ENCODE measurements at places on chromosomes 3 and 15.

DNA sequence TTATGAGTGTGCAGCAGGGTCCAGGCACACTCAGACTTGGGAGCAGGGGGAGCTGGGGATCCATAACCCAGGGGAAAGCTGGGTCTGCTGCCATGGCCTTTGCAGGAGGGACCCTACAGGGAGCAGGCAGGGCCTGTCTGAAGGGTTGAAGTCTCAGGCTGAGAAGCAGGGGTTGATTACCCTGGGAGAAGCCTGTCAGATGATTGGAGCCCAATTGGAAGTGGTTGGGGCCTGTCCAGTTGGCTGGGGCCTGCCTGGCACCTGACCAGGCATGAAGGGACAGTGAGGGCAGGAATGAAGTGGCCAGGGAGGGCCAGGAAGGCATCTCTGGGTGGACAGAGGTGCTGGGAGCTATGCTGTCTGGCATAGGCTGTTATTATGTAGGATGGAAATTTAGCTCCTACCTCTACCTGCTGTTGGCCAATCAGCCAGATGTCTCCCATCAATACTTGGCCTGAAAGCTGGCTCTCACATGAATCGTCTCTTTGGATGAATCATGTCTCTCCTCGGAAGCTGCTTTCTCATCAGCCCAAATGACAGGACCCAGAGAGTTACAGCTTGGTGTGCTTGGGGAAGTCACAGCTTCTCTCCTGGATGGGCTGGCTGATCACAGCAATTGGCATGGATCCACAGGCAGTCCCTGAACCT is 27.4 kb upstream of the SLCO2A1 start:
- DNase-seq: no peak

DNA sequence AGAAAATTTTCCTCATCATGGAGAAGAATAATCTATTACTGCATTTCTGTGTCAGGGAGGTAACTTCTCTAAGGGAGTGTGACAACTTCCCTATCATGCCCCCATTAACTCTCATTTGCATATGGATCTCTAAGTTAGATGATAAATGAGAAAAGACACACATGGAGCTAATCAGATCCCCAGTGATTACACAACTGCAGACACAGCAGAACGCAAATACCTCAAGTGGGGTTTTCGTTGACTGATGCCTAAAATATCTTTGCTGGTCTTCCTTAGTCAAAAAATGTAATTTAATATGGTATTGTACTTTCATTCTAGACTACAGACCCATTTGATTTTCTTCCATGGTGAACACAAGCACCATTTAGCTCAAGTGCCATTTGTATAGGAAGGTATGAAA is 630.5 kb downstream of the TBL1XR1 start:
- DNase-seq: no peak

DNA sequence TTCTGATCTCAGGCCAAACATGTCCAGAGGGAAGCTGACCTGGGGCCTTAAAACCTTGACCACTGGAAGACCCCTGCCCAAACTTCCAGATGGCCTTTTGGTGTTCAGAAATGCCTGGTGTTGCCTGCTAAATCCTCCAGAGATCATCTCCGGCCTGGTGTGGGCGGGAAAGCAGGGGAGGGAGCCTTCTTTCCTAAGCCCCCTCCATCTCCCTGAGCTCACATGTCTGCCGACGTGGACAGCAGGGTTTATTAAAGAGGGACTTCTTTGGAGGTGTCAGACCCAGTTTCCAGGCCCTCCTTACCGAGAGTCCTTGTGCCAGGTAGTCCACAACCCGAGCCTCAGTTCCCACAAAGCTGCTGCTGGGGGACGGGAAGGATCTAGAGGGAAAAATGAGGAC is 55.9 kb upstream of the SLC6A1 start:
- DNase-seq: no peak

DNA sequence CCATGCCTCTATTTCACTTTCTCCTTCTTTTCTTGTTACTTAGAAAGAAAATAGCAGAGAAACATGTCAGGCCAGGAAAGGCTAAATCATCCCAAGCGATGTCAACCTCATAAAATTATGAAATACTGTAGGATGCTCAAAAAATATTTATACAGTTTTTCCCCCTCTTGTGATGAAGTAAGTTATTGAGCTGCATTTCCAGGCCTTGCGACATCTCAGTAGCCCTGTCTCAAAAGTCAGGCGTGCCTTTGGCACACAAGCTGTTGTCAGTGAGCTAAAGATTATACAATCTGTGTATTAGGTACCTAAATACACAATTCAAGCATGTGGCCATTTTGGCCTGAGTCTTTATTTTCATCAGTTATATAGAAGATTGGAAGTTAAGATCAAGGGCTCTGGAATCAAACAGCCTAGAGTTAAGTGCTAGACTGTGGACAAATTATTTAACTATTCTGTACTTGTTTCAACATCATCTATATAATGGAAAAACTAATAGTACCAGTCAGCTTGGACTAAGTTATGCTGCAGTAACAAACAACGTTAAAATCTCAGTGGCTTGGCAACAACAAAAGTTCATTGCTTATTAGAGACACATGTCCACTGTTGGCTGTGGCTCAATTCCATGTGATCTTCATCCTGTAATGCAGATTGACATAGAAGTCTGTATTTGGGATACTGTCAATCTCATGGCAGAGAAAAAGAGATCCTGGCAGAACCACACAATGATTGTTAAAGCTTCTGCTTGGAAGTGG is 406.4 kb upstream of the PROK2 start:
- DNase-seq: no peak

DNA sequence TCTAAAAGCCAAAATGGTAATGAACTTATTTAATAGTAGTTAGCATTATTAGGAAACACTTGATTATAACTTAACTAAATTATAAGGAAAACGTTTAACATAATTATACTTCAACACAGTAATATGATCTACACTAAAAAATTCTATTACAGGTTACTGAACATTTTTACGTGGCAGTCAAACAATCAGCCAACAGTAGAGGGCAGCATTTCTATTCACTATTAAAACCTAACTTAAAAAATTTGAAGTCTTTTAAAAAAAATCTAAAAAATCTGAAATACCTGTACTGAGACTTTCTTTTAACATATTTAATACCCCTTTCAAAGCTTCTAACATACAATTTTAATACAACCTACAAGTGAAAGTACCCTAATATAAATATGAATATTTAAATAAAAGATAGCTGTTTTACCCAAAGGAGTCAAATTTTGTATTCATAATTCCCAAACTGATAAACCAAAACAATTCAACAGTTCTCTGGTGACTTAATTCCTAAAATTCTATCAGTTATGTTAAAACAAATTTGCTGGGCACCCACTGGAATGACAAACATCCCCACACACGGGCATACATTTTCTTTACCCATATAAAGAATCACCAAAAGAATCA is 41.5 kb downstream of the DLG1 start:
- no peak for DNase-seq

DNA sequence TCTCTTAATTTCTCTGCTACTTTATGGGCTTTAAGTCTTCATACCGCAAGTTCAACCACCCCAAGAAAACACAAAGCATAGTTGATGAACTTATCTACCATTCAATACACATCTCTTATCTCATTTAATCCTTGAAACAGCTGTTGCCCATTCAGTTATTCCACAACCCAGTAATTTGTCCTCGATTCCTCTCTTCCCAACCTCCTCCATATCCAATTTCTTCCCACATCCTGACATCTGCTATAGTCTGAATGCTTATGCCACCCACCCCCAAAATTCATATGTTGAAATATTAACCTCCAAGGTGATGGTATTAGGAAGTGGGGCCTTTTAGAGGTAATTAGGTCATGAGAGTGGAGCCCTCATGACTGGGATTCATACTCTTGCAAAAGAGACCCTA is 345.4 kb downstream of the ERC2 start:
- no peak for DNase-seq

DNA sequence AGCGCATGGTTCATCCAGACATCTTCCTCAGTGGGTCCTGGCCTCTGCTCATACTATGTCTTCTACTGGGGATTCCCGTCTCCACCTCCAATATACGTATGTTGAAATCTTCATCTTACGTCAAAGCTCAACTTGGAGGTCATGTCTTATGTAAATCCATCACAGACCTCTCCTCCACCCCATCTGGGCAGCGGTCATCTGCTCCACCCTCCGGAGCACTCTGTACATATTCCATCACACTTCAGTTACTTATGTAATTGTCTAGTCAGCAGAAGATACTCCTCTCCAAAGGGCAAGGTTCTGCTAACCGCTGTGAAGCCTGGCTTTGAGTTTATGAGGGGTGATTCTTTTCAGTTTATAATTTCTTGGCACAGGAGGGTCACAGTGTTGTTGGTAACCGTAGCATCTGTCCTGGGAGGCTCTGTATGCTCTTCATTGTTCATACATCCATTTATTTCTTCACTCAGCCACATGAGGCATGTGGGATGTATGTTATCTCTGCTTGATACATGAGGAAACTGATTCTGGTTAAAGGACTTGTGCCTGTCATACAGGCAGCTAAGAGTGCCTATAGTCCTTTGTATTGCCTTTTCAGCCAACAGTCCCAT is 22.1 kb downstream of the MAP2K1 start:
- DNase-seq: no peak

DNA sequence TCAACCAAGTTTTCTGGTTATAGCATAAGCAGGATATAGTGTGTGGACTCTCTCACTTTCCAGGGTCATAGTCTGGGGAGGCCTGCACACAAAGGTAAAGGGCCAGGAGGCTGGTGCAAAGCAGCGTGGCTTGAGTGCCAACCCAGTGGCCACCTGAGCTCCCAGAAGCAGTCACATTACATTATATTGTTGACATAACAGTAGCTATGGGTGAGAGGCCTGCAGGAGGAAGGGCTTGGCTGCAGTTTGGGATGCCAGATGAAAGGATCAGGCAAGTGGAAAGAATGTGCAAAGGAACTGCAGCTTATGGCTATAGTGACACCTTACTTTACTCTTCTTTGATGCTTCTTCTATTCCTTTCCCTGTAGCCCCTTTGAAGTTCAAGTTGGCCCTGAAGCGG is 96.5 kb downstream of the FLNB start:
- no peak for DNase-seq

- no peak for DNase-seq
Measured at GRCh38 chr3:73179601-73180000, 118.1 kb downstream of the EBLN2 start.

DNA sequence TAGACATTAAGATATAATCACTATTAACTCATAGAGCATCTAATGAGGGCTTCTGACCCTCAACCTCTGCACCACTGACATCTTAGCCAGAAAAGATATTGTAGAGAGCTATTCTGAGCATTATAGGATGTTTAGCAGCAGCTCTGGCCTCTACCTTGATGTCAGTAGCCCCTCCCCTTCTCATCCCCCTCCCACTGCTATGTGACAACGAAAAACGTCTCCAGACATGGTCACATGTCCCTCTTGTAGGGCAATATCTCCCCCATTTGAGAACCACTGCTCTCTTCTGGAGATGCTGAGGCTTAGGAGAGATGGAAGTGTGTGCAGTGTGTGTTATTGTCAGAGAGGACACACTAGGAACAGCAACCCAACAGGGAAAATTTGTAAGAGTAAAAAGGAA is 242.3 kb downstream of the FEZF2 start:
- no peak for DNase-seq

DNA sequence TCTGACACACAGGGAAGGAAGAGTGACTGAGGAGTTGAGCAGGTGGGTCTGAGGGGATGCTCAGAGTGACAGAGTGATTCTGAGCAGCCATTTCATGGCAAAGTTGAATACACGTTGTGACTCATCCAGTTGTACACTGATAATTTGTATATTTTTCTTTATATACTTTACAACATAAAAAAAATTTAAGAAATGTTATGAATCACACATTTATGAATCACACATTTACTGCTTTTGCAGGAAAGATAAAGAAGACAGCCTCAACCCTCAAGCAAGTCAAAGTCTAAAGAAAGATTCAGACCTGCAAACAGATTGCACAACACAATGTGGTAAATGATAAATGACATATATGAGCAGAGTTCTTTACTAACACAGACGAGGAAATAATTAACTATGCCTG is 21.0 kb upstream of the CHMP2B start:
- no peak for DNase-seq

DNA sequence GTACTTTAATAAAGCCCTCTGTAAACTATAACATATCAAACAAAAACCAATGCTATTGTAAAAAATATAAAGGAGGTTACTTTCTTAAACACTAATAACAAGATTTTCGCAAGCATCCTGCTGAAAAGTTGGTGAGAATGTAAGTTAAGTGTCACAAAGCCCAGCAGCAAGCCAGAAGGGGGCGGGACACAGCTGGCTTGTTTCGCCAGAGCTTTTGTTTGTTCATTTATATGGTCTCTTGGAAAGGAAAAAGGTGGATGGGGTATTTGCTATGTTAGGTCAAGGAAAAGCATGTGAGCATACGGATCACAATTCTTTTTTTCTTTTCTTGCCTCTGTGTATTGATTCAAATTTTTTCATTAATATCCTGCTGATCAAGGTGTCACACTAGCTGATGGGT is 59.9 kb downstream of the HACD2 start:
- DNase-seq: no peak

DNA sequence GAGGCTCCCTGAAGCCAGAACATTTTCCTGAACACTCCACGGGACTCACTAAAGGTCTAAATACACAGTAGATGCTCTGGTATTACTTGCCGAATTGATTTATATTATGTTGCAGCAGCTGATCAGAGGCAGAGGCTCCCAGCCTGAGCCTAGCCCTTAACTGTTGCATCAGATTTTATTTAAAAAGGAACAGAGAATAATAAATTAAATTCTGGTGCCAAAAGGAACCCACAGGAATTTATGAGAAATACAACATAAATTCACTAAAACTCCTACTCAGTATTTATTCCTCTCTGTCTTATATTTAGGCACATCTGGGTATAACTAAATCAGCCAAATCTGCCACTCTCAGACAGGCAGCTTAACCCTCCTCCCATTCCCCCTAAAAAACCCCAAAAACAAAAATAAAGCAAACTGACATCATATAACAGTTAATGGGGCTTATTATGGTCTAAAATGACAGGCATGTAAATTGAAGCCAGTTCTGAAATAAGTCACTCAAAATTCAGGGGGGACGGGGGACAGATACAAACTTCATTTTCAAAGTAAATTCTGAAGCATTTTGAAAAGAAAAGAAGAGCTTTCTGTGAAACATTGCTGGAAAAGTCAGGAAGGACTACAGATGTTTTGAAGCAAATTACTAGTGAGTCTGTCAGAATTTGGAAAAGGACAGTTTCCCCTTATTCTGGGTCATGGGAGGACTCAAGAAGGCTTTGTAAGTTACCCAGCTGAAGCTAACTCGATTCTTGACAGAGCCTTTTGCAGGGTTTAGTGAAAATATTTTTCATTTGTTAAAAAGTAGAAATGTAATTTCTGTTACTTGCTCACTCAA is 53.8 kb upstream of the CORO2B start:
- no peak for DNase-seq

GRCh38 chr3:143856252-143856970 is 8.1 kb upstream of the SLC9A9 start:
- DNase-seq: no peak

Measured in activated CD8-positive, alpha-beta memory T cell treated with anti-CD3 and anti-CD28 coated beads for 48 hours (primary cell).